GM12878 (cell line): ENCODE measurements at places on chromosomes 4 and X.

DNA sequence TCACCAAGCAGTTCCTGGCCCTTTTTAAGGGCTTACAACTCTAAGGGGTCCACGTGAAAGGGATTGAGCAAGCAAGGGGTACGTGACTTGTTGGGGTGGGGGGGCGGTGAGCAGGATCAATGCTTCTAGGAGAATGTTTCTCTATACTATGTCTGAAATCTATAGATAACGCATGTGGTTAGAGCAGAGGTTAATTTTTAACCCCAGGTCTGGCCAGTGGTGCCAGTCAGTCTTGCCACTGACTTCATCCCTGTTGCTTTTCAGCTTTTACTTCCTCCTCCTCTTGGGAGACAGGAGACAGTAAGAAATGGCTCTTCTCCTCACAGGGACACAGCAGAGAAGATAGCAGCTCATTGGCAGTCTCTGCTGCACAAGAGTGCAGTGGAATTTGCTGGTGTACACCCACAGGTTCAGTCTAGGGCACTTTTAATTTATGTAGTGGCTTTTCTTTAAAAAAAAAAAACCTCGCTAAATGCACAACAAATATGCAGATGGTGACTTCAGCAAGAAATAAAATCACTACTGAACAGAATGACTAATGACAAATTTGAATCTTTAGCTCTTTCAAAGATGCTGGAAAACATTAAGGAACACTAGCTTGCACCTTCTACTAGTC lies 190.5 kb downstream of the CCNG2 start:
- DNase-seq, result no peak

- peak; percentile 84 for DNase-seq
Measured at GRCh38 chr4:48047421-48047844, 30.9 kb downstream of the NIPAL1 start.

- DNase-seq, result no peak
Measured at GRCh38 chr4:11312389-11312788, 116.3 kb downstream of the HS3ST1 start.

DNA sequence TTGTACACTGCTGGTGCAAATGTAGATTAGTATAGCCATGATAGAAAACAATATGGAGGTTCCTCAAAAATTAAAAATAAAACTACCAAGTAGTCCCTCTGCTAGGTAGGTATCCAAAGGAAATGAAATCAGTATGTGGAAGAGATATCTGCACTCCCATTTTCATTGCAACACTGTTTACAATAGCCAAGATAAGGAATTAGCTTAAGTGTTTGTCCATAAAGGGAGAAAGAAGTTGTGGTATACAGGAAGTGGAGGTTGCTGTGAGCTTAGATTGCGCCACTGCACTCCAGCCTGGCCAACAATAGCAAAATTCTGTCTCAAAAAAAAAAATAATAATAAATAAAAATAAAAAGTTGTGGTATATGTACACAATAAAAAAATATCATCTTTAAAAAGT lies 325.0 kb upstream of the EMCN start:
- DNase-seq, result no peak

DNA sequence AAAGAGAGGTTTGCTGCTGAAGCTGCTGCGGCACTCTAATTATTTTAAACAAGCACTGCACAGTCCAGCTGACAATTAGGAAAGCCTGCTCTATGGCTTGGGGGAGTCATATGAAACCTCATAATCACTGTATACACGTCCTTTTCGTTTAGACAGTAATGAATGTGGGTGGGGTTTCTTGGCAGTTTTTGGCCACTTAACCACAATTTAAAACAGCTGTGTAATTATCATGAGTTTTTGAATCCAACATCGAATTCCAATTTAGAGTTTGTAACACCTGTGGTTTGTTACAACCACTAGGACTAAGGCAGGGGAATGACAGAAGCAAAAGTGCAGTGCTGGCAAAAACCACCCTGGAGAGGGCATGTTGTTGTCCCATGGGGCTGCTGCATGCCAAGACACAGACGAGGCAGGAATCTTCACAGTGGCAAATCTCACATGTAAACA lies 99.5 kb downstream of the CXXC4 start:
- no peak for DNase-seq

DNA sequence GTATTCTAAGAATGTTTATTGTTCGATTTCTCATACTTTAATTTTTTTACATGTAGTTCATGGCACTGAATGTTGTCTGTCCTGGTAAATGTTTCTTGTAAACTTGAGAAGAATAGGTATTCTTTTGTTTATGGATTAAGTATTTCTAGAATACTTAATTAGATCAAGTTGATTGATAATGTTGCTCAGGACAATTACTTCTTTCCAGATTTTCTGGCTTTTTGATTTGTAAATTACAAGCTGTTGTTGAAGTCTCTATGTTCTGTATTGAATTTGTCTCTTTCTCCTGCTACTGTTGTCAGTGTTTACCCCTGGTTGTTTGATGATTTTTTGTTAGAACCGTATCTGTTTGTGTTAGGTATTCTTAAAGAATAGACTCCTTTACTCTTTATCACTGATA lies 1720.9 kb upstream of the AGA start:
- no peak for DNase-seq

DNA sequence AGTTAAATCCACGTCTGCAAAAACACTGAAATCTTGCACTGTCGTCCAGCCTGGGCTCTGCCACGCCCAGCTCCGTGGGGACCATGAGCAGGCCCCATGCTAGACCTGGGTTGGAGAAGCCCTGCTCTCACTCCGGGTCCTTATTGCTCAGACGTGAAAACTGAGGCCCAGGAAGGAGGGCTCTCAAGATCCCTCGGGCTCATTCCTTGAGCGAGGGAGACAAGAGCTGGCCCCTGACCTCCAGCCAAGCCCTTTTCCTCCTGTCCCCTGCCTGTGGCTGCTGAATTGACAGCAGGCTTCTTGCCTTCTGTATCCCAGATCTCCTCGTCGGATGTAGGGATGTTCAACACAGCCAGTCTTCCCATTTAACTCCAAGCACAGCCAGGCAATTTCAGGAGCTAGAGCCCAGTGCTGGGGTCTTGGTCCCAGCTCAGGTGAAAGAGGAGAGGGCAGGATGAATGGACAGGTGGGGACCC lies 109.5 kb downstream of the CPZ start:
- DNase-seq, result no peak

DNA sequence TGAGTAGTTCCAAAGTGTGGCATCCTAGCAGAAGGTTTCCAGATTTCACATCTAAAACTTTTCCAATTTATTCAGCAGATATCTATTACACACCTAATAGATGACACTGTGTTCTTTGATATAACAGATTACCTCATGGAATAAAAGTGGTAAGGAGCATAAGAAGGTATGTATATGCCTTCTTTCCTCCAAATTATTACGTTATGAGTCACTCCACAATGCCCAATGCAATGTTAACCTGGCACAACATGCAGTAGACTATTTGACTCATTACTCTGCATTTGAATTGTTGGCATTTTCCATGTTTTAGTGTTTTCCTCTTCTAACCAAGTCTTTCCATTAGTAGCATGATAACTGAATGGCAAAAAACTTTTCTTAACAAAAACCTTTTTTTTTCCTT lies 383.6 kb downstream of the ADGRL3 start:
- DNase-seq, result no peak

- peak; percentile 85 for DNase-seq
Measured at GRCh38 chrX:131821945-131822622, 201.0 kb upstream of the STK26 start.

GRCh38 chr4:63563288-63564014 lies 845.8 kb downstream of the TECRL start:
- DNase-seq, result no peak

GRCh38 chr4:65521666-65522065 lies 148.6 kb downstream of the EPHA5 start:
- no peak for DNase-seq

- DNase-seq, result no peak
Measured at GRCh38 chr4:140854168-140854567, 98.0 kb upstream of the TBC1D9 start.

DNA sequence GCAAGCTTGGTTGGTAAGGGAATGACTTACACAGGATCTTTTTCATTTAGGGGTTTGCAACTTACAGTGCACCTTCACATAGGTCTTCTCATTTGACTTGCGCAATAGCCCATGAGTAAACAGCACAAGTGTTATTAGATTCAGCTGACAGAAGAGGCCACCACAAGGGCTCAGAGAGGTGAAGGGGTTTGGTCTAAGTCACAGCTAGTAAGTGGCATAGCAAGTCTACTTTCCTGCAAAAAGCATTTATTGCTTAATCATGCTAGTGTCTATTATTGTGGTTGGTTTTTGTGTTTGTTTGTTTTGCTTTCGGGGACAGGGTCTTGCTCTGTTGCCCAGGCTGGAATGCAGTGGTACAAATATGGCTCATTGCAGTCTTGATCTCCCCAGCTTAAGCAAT lies 83.3 kb downstream of the SPRY1 start:
- DNase-seq, result no peak

- DNase-seq, result no peak
Measured at GRCh38 chr4:136900696-136901095, 631.6 kb downstream of the PCDH18 start.

- DNase-seq, result no peak
Measured at GRCh38 chr4:54197926-54198325, 31.2 kb upstream of the PDGFRA start.

DNA sequence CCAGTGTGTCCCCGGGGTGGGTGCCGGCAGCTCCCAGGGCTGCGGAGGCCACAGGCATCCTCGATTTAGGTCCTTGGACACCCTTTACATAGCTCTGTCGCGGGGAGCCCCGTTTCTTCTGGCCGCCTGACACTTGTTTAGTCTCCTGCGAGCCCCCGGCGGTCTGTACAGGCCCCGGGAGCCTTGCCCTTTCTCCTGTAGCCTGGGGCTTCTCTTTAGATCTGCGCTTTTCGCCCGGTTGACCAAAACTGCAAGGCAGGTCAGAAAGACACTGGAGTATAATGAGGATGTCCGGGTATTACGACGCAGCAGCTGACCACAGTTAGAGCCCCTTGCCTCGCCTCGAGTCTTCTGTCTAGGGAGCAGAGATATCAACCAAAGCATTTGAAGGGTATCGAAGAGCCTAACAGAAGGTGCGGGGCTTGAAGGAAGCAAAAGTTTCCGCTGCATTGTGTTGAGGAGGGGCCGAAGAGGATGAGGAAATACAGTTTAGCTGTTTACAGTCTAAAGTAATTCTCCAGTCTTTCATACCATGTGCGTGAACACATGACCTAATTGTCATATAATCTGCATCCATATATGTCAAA lies 479 bp downstream of the BRCC3 start:
- no peak for DNase-seq

- DNase-seq, result no peak
Measured at GRCh38 chrX:102154218-102154860, 1.4 kb downstream of the BEX5 start.

DNA sequence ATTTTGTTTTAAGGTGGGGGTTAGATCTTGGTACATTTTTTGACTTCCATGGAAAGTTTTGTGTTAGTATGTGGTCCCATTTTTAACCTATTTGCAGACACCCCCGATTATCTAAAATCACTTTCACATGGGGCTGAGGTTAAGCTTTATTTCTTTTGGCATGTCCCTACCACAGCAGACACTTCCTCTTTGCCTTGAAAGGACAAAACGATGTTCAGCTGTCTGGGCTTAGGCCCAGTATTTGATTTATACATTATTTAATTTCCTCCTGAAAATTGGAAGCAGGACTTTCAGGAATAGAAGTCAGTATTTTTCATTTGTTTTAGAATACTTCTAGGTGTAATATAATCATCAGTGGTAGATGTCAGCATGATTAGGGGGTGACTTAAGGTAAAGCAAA lies 112.4 kb upstream of the SPRY1 start:
- DNase-seq, result no peak

- DNase-seq, result no peak
Measured at GRCh38 chrX:47283015-47283771, 50.4 kb downstream of the USP11 start.

DNA sequence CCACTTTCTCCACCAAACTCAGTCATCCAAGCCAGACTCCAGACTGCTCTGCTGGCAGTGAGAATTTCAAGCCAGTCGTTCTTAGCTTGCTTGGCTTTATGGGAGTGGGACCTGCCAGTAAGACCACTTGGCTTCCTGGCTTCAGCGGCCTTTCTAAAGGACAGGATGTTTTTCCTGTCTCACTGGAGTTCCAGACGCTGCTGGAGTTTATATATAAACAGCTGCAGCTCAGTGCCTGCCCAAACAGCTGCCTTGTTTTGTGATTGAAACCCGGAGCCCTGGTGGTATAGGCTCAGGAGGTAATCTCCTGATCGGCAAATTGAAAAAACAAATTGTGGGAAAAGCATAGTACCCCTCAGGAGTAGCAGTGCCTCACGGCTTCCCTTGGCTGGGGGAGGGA lies 1165.8 kb upstream of the ADGRL3 start:
- DNase-seq, result no peak

DNA sequence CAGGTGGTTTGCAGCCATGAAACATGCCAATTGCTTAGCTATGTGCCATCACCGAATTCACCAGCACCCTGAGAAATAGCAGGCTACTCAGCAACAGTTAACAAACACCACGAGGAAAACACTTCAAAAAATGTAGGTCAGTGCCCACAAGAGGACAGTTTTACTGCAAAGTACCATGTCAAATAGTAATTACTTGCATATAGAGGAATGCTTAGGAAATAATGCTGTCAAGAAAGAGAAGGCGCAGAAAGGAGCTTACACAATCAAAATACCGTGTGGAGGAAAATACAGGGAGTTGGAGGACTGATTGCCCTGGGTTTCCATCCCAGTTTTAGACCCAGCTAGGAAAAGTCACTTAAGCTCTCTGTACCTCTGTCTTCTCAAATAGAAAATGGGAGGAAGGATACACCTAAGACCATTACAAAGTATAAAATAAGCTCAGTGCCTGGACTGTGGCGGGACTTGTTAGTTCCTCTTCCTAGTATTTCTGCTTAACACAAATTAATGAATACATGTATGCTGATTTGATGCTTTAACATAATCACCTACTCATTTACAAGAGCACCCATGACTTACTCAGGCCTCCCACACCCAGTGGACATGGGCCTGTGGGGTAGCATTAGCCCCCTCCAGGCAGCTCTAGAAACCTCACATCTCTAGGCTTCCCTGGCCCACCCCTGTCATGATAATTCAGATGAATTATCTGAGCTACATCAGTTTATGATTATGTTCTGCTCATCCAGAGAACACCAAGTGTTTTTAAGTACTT lies 44.5 kb upstream of the IL21 start:
- DNase-seq, result no peak

GRCh38 chr4:6890358-6890757 lies 19.3 kb upstream of the TBC1D14 start:
- no peak for DNase-seq

DNA sequence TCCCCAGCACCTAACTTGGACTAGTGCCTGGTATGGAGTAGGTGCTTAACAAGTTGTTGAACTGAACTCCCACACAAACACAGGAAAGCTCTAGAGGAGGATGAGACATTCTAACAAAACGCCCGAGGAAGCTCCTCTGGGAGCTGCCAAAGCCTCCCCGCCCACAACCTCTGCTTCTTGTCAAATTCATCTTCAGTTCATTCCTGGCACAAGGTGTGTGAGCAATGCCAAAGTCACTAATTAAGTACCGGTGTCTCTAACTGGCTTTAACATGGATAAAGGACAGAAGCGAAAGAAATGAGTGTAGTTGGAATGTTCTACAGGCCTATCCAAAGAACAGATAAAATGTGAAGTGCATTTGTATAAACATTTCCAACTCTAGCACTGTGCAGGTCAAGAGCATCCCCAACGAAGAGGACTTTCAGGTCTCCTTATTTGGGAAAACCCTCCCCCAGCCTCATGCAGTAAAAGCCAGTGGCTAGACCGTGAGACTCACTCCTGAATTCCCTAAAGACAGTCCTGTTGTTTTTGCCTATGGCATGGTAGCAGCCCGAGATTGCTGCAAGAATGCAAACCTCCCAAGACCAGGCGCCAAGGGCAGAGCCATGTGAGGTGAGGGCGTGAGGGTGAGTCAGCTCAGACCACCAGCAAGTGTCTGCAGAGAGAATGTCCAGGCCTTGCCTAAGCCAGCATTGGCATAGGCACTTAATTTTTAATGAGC lies 72.2 kb upstream of the KLF3 start:
- no peak for DNase-seq

- DNase-seq, result peak; percentile 4
Measured at GRCh38 chr4:161581262-161582230, 582.3 kb downstream of the FSTL5 start.
